ENCODE measurements at places on chromosomes 12 and 14.

- DNase-seq: no peak
These were observed 52.6 kb downstream of the RBMS2 start for GRCh38 chr12:56574210-56574609.

GRCh38 chr12:106049105-106049504 lies 89.6 kb downstream of the NUAK1 start:
- DNase-seq: no peak

DNA sequence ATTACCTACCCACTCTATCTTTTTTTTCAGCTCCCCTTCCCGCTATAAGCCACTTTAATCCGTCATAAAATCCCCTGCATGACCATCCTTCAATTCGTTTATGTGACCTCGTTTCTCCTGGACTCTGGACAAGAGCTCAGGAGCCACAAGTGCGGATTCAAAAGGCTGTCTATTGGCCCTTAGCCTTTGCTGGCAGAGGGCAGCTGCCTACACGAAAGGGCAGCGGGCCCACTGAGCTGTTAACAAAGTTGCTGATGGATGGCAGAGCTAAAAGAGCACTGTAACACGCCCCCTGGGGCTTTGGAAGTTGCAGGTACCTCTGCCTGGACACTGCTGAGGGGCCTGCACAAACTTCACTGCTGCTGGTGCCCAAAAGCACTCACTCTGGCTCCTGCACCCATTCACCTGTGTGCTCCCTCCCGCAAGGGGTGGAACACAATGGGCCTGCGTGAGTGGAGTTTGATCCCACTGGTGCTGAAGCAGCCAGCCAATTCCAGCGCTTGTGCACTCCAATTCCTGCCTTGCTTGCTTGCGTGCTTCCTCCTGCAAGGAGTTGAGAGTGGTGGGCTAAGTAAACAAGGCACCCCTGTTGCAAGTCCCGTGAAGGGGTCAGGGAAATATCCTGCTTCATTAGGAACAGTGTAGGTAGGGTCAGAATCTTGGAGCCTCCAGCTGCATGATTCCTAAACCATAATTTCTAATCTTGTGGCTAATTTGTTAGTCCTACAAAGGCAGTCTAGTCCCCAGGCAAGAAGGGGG lies 10.6 kb upstream of the DRAM1 start:
- DNase-seq: no peak

GRCh38 chr14:94408546-94409095 lies 20.2 kb upstream of the SERPINA1 start:
- DNase-seq: no peak

- no peak for DNase-seq
These were observed 87.8 kb upstream of the ATXN7L3B start for GRCh38 chr12:74449872-74450271.

DNA sequence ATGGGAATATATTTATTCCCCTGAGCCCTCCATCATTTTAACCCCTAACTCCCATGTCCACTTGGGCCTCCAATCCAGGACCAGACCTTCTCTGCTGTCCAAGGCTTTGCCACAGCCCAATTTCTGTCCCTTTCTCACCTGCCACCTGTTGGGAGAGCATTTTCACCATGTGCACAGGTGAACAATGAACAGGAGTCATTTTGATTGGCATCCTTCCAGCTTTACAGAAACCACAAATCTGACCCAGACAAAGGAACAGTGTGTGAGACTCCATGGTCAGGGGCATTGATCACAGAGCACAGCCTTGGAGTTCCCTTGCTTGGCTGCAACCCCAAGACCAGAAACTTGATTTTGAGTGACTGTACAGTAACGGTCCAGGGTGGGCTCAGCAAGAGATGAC lies 91.9 kb downstream of the CRACR2A start:
- no peak for DNase-seq

DNA sequence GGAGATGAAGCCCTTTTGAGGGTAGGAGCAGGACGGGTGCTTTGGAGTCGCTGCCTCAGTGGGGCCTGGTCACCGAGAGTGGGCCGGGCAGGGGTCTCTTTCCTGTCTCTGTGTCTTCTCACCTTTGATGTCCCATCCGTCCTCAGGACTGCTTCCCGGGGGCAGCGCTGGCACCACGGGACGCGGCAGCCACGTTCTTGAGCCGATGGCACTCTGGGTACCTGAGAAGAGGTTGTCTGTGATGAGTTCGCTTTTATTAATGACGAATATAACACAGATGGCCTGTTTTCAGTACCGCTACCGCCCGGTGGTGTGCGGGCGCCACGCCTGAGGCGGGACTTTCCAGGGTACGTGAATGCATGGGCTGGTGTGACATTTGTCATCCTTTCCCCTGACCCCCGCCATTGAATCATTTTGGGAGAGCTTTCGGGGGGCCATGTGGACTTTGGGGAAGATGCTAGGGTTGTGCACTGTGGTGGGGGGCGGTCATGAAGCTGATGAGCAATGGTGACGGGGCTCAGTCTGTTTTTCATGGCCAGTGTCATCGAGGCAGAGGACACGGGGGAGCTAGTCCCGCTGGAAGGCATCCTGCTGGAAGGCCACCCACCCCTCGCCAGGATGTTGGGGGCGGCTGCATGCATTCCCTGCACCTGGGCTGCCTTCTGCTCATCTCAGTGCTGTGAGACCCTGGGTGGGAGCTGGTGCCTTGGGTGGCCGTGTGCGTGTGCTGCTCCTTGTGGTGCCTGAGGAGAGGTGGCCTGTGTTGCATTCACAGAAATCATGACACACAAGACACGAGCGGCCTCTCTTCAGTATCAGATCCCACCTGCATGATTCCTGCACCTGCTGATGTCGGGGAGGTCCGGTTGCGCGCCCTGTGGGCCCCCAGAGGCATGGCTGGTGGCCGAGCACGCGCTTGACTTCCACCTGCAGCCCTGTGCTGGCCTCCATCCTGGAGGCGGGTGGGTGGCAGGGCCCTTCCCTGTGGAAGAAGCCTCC lies 162.5 kb upstream of the RTL1 start:
- no peak for DNase-seq

- DNase-seq: no peak
These were observed 637.8 kb downstream of the DIO2 start for GRCh38 chr14:79573486-79573885.

DNA sequence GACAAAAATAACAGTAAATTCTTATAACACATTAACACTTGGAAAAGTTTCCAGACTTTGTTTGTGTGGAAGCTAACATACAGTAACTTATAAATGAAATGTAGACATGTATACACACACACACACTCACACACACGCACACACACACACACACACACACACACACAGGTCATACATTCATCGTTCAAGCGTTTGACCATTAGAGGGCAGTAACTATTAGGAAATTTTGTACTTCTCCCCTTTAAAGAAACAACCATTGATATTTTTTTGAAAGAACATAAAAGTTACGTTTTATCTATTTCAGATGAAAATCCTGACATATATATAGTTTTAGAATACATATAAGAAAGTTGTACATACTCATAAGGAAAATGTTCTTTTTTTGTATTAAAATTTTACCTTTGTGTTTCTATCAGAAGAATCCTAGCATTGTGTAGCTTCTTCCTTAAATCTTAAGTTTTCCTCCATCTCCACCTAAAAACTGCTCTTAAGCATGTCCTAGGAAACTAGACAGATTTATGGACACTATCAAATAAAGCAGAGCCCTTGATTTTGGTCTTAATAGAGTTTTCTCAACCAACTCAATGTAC lies 29.0 kb downstream of the PTPRQ start:
- no peak for DNase-seq

DNA sequence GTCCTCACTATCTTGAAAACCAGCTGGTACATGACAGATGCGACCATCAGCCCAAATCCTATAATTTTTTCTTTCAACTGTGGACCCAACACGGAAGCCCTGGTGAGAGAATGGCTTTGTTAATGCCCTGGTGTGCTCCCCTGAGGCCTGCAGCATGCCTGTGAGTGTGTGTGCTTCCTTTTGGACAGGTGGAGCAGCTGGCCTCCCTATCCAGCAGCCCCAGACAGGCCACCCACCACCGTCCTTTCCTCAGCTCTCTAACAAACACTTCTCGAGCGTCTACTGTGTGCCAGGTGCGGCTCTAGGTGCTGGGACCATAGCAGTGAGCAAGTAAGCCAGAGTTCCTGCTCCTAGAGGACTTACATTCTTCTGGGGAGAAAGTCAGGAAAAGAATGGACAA lies 78.9 kb upstream of the GZMB start:
- no peak for DNase-seq

Measured in cortex of kidney (tissue), 1 donor.